ENCODE measurements at places on chromosomes 12 and 14.

DNA sequence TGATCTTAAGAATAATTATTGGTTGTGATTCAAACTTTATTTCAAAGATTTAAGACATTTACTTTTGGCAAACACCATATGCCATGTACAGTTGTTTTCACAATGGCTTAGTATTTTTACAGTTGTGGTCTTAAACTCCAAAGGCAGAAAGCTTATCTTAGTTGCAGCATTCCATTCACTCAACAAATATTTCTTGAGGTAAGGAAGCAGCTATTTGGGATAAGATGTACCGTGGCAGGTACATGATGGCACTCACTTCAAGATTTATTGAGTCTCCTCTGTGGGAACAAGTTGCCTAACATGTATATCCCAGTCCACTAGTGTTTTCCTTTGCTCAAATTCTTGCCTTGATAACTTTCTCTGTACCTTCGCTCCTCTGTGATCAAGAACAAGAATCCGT lies 8.0 kb upstream of the MON2 start:
- DNase-seq = no peak

DNA sequence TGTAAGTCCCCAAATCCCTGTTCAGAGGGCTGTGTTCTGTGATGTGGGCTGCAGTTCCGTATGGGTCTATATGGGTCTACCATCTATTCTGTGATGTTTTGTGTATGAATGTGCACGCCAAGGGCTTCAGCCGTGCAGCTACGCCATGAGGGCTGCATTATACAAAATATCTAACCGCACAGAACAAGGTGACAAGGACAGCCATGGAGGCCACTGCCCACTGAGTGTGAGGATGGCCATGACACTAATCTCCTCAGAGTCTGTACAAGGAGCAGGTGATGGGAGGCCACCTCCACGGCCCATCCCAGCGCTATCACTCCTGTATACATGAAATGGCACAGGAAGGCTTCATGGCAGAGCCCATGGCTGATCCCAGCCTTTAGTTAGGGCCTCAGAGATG lies 102.0 kb downstream of the DICER1 start:
- no peak for DNase-seq

DNA sequence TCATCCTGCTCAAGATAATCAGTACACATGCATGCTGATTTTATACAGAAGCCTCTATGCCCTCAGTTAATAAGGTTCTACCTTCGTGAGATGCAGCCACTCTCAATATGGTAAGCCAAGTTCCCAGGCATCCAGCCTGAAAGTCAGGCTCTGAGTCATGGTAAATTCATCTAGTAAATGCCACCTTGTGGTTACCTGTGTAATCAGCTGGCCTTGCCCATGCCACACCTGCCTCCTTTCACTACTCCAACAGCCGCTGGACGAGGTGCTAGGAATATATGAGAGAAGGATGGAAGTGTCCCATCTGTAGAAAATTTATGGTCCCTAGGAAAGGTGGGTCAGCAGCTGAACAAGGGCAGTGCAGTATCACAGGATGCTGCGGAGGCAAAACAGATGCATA lies 207.3 kb downstream of the SSPN start:
- no peak for DNase-seq

DNA sequence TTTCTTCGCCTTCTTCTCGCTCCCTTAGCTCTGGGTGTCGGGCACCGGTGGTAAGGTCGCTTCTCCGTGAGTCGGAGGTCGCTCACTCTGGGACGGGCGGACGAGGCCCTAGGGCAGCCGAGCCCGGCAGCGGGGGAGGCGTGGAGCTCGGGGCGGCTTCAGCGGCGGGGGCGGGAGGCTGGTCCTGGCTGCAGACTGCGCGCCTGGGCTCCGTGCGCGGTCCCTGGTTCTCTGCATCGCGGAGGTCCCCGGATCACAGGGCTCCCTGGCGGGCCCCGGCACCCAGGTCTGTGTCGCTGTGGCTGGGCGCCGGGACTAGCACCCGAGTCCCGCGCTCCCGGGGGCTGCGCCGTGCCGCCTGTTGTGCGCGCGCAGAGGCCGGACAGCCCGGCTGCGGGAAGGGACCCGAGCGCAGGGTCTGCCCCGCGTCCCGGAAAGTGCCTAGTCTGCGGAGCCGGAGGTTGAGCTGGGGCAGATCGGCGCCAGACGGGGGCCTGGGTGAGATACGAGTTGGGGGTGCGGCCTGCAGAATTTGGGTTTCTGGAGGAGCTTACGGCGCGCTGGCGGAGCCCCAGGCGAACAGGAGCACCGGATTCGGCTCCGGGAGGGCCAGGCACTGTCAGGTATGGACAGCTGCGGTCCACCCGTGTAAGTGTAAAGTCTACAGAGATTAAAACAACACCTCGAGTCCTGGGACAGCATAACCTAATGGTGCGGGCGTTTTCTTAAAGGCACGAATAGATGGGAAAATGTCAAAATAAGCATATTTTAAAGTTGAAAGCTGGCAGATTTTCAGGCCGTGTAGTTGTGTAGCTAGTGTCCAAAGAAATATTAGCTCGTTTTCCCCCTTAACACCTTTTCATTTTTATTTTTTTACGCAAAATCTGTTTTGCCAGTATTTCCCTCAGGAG lies 713 bp downstream of the FRMD6 start:
- no peak for DNase-seq

GRCh38 chr12:20946732-20947131 lies 136.2 kb downstream of the SLCO1B3 start:
- DNase-seq = no peak

DNA sequence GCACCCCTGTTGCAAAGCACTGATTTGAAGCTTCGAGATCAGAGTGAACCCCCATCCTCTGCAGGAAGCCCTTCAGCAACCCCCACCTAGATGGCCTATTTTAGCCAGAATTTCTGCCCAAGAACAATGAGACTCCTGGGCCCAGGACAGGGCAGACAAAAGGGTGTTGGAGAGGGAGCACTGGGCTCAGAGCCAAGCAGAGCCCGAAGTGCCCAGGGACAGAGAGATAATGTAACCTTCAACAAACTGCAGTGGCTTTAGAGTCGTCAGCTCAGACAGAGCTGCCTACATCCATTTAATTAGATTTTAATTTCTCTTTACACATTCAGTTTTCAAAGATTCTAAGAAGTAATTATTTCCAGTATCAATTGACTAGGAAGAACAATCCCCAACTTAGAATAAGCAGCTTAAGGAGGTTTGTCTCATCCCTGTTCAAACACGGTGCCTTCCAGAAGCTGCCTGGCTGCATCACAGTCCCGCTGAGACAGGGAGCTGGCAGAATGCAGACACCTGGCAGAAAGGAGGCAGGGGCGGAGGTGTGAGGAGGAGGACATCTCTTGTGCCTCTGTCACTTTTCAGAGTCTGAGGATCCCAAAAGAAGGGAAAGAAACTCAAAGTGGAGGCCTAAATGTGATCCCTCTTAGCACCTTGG lies 504.9 kb upstream of the CCDC196 start:
- DNase-seq = no peak

DNA sequence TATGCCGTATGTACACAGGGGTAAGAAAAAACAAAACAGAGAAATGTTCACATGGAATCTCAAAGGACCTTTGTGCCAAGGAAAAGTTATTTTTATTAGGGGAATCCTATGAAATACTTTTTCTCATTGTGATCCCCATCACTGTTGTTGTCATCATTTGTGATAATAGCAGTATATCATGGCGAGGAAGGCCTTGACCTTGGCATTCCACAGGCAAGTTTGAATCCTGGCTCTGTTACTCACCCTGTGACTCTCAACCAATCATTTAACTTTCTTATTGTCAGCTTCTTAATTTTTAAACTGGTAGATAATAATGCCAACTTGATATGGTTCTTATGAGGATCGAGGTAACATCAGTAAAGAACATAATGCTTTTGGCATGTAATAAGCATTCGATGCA lies 142.2 kb upstream of the DDHD1 start:
- DNase-seq = no peak

DNA sequence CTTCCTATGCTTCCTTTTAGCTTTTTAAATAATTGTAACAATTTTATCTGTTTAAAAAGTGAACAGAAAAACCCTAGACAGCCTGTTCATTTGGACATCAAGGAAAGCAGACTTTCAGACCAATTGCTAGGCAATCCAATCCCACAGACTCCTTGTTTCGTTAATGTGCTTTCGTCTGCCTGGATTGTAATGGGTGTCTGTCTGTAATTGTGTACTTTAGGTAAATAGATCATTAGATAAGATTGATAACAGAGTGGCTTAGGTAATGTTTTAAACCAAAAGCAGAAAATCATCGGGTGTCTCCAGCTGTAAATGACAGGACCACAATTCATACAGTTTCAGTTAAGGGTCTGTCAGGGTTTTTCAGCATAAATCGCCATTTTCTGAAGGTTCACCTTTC lies 19.6 kb downstream of the CCDC60 start:
- no peak for DNase-seq

DNA sequence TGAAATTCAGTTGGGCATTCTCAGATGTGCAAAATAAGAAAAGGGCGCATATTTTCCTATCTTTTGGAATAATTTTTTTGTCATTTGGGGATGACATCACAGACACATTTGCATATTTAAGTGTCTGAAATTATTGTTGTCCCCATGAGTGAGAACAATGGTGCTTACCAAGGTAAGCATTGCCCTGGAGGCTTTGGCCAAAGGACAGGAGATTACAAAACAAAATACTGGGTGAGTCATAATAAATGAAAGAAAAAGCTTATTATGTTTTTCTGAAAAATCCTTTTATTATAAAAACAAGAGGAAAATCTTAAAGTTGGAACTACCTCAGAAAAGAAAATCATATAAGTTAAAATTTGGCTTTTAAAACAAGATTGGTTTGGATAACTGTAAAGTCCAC lies 254.9 kb downstream of the BTG1 start:
- no peak for DNase-seq
